Posterior vena cava (tissue), 2 donors: ENCODE measurements at places on chromosomes 6 and 20.
A peak's percentile ranks its signal among the peaks of the same experiment; 100 is the strongest.

DNA sequence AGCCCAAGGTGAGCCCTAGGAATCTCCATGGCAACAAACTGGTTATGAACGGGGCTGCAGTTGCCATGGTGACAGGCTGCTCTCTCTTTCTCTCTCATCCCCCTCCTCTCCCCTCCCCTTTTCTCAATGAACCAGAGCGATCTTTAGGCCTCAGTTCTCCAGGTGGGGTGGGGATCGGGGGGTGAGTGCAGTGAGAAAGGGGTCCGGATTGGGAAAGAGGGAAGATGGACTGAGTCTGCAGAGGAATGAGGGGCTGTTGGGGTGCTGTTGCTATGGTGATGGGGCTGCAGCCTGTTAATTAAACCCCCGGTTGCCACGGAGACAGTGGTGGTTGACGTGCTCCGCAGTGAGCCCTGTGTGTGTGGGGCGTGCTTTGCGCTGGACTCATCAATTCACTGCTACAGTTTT, 3.6 kb upstream of the SLC12A5 start:
- DNase-seq = no peak

DNA sequence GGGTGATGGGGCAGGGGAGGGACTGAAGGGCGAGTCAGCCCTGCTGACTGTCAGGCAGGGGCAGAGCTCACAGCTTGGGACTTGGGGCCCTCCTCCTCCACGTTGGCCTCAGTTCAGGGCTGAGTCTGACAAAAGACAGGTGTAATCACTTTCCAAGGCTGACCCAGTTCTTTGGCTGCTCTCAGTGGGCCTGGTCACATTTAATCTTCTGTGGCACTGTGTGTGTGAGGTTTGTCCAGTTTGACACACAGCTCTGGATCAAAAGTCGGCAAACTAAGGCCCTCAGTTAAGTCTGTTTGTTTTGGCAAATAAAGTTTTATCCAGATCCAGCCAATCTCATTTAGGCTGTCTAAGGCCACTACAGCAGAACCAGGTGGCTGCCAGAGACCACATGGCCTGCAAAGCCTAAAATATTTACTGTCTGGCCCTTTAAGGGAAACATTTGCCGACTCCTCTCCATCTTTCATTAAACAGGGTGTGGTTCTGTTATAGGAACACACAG, 5.1 kb upstream of the MAP1LC3A start:
- DNase-seq = no peak

DNA sequence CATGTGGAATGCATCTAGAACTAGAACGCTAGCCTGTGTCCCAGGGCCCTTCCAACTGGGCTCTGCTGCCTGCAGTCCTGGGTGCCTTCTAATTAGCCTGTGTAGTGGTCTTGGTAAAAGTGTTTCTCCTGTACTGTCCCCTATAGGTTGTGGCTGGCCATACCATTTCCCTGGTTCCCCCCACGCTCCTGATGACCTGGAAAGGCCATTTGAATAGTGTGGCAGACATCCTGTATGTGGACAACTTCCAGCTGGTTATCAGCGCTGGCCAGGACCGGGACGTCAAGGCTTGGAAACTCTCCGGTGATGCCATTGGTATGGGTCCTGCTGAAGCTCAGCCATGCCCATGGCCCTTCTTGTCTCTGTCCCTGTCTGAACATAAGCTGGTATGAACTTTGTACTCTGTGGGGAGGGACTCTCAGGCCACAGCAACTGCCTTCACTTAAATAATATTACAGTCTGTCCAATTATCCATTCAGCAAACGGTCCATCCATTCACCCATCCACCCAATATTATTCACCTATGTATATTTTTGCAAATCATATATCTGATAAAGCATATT, 60.7 kb downstream of the SUN5 start:
- no peak for DNase-seq

DNA sequence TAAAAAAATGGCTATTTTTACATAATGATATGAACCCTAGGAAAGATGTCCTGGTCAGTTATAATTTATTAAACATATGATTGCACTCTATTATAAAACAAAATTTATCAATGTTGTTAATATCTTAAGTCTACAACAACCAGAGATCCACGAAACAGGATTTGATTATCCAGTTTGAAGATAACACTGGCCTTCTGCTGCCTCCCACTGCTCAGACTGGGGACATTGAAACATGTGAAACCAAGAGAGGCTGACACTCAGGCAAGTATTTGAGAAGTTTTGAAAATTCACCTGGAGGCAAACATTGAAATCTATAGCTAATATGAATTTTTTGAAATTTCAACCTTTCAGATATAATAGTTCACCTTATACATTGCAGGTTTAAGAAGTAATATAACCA, 219.3 kb upstream of the HSF2 start:
- DNase-seq = no peak

- DNase-seq = no peak
Measured at GRCh38 chr6:107192830-107193229, 77.5 kb upstream of the BEND3 start.

GRCh38 chr6:82645536-82646230, 282.1 kb downstream of the TPBG start:
- DNase-seq = no peak

GRCh38 chr6:111651185-111652034, 45.7 kb upstream of the TRAF3IP2 start:
- no peak for DNase-seq

DNA sequence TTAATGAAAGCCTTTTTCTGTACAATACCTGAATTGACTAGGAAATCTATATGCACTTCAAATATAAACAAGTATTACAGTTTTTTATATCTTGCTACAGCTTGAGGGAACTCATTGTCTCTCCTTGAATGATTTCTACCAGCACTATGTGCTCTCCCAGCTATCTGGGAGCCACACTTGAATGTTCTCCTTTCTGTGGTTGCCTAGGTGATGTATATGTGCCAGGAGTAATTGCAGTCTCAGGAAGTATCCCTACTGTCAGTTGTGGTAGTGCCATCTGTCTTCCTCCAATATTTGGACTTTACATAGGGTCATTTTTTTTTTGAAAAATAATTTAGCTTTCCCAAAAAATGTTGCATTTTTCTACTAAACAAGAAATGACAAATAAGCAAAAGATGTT, 288.0 kb upstream of the PLCB4 start:
- no peak for DNase-seq

DNA sequence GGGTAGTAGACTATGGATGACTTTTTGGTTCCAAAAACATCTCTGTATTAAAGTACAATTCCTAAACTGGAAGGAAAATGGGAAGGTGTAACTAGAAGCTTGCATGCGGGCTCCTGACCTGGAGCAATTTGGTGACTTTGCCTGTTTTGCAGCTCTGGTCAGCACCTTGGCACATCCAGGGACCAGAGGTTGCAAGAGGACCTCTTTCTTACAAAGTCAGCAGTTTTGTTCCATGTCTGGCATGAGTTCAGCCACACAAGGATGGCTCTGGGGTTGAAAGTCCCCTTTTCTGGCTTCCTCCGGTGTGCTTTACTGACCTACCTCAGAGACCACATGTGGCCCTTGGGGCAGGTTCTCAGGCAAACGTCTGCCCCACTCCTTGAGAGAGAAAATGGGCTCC, 22.7 kb upstream of the CD93 start:
- no peak for DNase-seq

GRCh38 chr6:34391786-34392496, 528 bp downstream of the NUDT3 start:
- DNase-seq = peak; percentile 89

DNA sequence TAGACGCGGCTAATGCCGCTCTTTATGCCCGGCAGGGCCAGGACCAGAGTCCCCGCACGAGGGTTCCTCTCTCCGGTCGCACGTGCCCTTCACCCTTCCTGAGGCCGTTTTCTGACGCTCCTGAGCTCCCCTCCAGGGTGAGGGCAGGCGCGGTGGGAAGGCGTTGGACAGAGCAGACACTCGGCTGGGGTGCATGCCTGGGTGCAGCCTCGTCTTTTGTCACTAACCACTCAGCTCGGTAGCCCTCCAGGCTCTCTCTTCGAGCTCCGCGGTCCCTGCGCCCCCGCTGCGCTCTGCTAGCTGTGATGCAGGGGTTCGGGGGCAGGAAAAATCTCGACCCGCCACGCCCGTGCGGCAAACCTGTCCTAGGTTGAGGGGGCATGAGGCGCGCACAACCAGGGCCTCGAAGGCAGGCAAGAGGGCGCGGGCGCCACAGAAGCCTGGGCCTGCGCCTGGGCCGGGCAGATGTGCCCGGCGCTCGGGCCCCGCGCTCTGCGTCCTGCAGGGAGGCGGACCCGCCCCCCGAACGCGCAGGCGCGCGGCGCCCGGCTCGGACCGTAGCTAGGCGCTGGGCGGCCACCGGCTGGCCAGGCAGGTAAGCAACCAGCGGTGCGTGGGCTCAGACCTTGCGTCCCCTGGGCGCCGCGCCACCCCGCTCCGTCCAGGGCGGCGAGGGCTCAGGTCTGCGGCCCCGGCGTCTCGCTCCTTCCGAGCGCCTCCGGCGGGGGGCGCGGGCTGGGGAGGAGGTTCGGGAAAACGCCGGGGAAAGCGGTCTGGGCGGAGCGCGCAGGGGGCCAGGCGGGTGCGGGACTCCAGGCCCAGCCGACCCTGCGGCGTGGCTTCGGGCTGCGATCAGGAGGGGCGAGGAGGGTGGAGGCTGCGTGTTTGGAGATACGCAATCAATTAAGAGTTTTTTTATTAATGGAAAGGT, at the start of gene L3MBTL1:
Gene L3MBTL1 (plus strand): TSS at position 548 of the 931 bp plus-strand sequence. CDS start 5,807 bp downstream, outside the sequence.
- no peak for DNase-seq

- DNase-seq = no peak
Measured at GRCh38 chr20:40770564-40771307, 81.7 kb upstream of the MAFB start.

DNA sequence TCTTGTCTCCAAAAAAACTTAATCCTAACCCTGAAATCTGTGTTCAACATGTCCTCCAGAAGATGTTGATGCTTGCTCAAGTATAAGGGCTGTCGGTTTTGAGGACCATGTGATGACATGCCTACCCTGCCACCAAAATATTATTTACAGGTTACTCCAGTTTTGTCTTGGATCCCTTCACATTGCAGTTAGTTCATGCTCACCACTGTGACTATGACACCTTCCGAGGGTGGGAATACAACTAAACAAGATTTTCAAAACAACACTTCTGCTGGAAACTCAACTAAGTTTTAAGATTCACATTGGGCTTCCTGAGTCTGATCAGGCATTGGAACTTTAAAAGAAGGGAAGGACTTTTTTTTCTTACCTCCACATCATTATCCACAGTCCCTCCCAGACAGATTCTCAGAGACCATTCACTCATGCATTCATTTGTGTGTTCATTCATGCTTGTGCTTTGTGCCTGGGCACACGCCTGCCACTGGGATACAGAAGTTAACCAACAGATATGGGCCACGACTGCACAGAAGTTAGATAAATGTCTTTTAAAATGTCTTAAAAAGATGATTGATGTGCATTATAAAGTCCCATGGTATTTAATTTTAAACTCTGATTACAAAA, 118.7 kb upstream of the GJE1 start:
- DNase-seq = no peak

GRCh38 chr6:1190366-1190765, 121.5 kb upstream of the FOXQ1 start:
- no peak for DNase-seq

DNA sequence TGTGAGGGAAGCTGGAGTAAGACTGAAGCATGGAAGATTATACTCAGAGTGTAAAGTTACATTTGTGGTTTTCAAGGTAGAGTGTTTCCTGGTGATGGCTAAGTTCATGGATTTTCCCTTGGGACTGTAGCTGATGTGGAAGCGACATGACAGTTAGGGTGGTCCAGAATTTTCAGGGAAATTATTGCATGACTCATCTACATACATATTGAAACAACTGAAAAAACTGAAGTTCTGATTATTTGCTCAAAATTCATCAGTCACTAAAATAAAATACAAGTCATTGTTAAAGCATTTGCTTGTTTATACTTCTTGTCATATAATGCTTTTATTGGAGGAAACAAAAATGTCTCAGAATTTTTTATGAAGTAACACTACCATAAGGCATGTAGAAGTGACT, 700.0 kb downstream of the RFPL4B start:
- DNase-seq = no peak

- peak; percentile 85 for DNase-seq
Measured at GRCh38 chr20:8094415-8094818, 37.6 kb upstream of the PLCB1 start.

DNA sequence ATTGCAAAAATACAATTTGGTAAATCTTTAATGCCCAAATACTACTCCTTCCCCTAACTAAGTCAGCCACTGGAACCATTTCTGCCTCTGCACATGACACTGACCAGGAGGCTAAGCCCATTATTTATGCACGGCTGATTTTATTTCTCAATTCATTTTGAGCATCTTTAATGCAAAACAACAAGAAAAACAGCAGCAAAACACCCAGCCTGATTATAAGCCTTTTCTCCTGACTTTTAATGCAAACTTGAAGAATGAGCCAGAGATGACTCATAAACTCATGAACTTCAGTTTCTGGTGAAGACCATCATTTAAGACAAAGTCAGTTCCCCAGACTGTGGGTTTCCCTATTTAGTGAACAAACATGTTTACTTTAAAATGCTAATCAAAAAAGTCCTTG, 51.6 kb downstream of the CYP24A1 start:
- no peak for DNase-seq

- peak; percentile 48 for DNase-seq
Measured at GRCh38 chr6:168037242-168037641, 39.8 kb downstream of the KIF25 start.

GRCh38 chr20:32158943-32159660, 48.4 kb downstream of the PLAGL2 start:
- no peak for DNase-seq

- DNase-seq = no peak
Measured at GRCh38 chr6:6482256-6482655, 106.3 kb upstream of the LY86 start.

DNA sequence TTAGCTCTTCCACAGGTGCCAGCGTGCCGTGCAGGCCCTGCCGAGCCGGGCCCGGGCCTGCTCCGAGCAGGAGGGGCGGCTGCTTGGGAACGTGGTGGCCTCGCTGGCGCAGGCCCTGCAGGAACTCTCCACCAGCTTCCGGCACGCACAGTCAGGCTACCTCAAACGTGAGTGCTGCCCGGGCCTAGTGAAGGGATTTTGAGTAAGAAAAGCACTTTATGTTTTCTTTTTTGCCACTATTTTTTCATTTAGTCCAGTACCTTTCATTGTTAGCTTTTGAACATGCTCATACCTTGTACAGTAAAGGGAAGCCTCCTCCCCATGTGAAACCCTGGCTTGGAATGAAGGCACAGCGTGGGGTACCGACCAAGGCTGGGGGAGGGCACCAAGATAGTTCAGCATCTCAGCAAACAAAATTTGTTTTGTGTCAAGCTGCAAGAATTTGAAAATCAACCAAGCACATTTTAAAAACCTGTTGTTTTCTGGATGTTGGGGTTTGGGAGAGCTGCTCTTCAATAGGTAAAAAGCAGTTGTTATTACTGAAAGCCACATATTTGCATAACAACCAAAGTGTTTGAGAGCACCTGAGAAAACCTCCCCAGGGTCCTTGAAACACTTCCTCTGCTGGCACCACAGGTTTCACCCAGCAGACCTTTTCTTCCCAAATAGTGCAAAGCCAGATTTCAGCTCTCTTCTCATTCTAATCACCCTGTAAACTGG, 18.4 kb downstream of the STX16 start:
- no peak for DNase-seq

DNA sequence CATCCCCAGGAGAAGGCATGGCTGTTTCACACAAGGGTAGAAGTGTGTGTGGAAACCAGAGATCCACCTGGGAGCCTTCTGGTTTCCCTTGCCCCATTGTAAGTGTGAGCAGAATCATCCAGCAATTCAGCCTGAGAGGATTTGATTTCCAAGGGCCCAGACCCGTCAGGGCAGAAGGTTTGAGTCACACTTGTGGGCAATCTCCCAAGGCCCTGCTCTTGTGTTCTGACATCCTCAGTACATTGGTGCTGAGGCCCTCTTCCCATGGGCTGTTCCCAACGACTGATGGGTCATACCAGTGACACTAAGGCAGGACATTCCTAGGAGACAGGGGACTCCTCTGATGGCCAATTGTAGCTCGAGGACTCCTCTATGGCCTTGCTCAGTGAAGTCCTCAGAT, 58.2 kb upstream of the POLR1H start:
- DNase-seq = no peak
